ENCODE measurements at places on chromosomes 4 and X.

DNA sequence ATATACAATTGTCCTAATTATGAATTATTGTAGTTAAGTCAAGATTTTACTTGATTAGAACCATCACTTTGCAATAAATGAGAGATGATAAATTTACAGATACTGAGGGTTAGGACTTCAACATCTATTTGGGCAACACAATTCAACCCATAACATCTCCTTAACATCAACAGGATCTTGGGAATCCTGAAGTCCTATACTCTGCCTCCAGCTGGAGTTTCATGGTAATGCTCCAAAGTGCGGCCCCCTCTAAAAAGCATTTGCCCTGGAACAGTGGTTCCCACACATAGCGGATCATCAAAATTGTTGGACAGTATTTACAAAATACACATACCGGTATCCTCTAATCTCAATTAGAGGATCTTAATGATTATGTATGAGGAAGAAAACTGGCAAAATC lies 618.6 kb downstream of the CENPC start:
- no peak for DNase-seq

GRCh38 chrX:68719904-68720614 lies 72.6 kb downstream of the STARD8 start:
- DNase-seq = no peak

GRCh38 chr4:4980621-4981230 lies 38.5 kb downstream of the CYTL1 start:
- no peak for DNase-seq

DNA sequence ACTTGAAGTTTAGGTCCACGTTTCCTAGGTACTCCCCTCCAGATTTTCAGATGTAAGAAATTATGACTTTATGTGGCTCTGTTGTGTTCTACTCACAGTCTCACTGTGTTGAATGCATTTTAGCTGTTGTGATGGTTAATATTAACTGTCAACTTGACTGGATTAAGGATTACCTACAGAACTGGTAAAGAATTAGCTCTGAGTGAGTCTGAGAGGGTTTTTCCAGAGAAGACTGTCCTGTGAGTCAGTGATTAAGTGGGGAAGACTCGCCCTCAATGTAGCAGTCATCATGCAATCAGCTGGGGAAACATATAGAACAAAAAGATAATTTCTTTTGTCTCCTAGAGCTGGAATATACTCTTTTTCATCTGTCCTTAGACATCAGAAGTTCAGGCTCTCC lies 493.4 kb downstream of the ACTRT1 start:
- no peak for DNase-seq

DNA sequence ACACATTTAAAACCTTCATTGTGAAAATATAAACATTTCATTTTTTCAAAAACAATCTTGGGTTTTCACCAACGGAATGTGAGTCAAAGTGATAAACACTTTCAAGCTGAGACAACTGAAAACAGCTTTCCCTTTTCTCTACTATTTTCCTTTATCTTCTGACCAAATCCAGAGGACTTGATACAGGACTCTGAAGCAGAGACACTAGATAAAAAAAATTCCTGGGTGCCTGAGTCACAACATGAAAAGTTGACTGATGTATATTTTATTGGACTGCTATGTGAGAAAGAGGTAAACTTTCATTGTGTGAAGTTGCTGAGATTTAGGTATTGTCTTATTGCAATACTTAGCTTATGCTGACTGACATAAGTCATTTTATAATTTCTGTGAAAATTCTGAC lies 411.2 kb downstream of the SPOCK3 start:
- DNase-seq = no peak

DNA sequence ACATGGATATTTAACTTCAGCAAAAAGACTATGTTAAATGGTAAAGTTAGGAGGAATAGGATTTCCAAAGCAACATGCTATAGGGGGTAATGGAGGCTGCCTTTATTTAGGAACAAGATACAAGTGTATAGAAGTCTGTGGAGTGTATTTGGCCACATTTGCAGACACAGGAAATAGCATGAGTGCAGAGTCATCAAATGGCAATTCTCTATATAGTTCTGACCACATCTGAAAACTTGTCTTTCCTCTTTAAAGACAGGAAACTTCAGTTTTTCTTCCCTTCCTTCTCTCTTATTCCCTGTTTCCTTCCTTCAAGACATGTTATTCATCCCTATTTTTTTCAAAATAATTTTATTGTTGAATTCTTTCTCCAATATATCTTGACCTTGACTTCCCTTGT lies 119.3 kb upstream of the PITX2 start:
- no peak for DNase-seq

- DNase-seq = no peak
Measured at GRCh38 chr4:1873776-1874175, 2.6 kb downstream of the NSD2 start.

GRCh38 chrX:46864606-46865005 lies 27.8 kb downstream of the RP2 start:
- no peak for DNase-seq

GRCh38 chr4:168978001-168978700 lies 31.9 kb downstream of the CBR4 start:
- DNase-seq = peak; percentile 21

DNA sequence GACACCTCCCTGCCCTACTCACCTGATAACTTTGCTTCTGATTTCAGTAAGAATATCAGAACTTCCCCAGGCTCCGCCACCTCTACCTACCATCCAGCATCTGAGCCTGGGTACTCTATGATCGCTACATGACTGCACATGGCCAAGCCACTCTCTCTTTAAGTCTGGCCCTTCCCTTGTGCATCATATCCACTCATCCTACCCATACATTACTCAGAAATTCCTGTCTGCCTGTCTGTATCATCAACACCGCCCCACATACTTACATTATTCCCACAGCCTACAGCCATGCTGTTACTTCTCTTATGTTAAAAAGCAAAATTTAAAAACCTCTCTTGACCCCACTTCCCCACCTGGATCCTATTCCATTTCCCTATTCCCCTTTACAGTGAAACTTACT lies 84.7 kb downstream of the SCD5 start:
- no peak for DNase-seq
